ENCODE measurements at places on chromosomes 2 and 18. TPM values are rescaled to one million over a fixed set of nuclear protein-coding genes. Genes with fewer than 3 reads are reported as not detected.
A peak's percentile ranks its signal among the peaks of the same experiment; 100 is the strongest.

- DNase-seq: no peak
These were observed 514.8 kb upstream of the MYT1L start for GRCh38 chr2:2845806-2846315.

DNA sequence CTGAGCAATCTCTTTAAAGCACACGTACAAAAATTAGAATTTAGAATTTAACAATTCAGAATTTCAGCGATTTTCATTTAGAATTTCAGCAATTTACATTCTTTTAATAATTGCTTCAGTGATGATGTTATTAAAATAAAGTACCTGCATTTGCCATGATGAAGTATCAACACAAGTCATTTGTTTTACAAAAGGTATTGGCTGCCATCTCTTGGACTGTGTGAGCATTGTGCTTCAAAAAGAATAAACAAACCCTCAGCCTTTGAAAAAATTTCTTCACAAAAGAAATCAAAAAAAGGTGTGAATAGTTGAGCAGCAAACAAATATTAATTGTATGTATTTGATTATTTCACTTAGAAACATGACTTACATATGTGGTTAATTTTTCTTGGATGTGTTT lies 27.1 kb upstream of the ZC3H15 start:
- DNase-seq: no peak

DNA sequence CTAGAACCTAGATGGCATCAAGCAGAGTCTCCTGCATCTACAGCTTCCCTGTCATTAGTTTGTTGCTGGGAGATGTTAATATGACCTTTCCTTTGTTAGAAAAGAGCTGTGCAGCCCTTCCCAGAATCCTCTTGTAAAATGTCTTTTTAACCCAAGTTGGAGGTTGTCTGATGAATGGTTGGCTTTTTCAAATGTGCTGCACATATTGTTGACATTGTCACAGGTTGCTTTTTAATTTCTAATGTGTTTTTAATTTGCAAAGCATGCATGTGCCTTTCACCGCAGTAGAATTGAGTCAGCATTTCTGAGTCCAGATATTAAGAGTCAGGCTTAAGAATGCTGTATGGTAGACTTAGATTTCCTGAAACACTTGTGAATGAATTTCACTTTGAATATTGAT lies 120.8 kb downstream of the GREB1L start:
- DNase-seq: no peak

GRCh38 chr2:42102591-42103450 lies 55.0 kb downstream of the PKDCC start:
- peak; percentile 51 for DNase-seq

DNA sequence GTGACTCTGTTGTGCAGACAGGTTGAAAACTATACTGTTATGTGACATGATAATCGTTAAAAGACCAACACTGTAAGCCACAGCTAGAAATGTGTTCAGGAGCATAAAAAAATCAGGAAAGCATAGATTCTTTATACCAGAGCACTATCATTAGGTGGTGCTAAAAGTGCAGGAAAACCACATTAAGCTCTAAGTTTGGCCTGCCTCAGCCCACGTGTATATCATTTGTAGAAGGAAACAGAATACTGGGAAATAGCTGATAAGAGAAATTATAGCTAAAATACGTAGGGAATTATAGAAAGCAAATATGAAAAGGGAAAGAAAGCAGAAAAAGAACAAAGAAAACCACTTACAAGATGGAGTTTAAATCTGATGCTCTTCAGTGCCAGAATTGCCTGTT lies 26.5 kb upstream of the C2orf74 start:
- DNase-seq: no peak

DNA sequence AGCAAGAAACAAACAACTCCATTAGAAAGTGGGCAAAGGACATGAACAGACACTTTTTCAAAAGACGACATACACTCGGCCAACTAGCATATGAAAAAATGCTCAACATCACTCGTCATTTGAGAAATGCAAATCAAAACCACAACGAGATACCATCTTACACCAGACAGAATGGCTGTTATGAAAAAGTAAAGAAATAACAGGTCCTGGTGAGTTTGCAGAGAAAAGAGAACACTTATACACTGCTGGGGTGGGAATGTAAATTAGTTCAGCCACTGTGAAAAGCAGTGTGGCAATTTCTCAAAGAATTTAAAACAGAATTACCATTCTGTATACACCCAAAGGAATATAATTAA lies 130.5 kb downstream of the PLCL1 start:
- DNase-seq: no peak

DNA sequence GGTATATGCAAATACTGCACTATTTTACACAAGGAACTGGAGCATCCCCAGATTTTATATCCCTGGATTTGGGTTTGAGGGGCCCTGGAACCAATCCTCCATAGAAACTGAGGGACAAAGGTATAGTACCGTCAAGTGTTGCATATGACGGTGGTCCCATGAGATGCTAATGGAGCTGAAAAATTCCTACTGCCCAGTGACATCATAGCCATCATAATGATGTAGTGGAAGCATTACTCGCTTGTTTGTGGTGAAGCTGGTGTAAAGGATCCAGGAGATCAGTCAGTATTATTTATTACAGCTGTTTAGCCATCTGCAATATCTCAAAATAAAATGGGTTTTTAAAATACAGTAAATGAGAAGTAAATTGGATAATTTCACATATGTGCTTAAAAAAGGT lies 496.6 kb upstream of the HS6ST1 start:
- DNase-seq: no peak

DNA sequence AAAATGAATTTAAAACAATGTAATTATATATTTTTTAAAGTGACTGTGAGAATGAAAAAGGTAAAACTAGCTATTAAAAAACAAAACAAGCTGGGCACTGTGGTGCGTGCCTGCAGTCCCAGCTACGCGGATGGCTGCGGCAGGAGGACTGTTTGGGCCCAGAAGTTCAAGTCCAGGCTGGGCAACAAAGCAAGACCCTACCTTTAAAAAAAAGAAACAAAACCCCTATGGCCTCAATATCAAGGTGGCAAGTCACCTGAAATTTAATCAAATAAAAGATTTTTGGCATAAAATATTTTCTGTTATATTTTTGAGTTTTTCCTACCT lies 46.9 kb upstream of the STRN start:
- DNase-seq: no peak

DNA sequence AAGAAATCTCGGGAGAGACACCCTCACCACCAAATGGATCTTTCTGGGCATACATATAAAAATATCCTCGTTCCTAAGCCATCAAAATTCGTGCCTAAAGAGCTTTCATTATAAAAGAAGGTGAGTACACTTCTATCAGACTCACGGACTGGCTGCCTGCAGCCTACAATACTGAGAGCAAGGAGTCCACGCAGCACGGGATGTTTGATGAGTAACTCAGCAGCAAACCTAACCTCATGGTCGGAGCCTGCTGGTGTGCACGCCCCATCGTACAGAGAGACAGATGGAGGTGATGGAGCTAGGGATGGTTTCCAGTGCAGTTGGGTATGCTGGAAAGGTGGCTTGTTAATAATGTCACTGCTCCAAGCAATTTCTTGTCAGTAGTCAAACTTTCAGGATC lies 256.2 kb downstream of the FIGN start:
- DNase-seq: no peak

GRCh38 chr18:10771053-10771709 lies 245.4 kb downstream of the NAPG start:
- DNase-seq: no peak

- DNase-seq: no peak
These were observed 286.3 kb downstream of the PIEZO2 start for GRCh38 chr18:10863026-10863425.

DNA sequence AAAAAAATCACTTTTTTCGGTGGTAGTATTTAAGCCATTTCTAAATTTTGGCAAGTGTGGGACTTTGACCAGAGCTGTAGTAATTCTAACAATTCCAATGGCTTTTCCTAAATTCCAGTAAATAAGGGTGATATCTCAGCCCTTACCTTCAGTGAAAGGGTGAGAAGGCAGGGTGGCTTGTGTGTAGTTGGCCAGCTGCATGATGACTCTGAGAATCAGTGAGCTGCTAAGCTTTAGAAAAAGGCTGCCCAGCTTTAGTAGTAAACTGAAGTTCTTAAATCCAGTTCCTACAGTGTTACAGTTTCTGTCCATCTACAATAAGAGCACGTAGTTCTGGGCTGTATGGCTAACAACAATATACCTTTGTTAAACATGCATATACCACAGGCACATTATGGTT lies 42.0 kb downstream of the OXER1 start:
- no peak for DNase-seq

DNA sequence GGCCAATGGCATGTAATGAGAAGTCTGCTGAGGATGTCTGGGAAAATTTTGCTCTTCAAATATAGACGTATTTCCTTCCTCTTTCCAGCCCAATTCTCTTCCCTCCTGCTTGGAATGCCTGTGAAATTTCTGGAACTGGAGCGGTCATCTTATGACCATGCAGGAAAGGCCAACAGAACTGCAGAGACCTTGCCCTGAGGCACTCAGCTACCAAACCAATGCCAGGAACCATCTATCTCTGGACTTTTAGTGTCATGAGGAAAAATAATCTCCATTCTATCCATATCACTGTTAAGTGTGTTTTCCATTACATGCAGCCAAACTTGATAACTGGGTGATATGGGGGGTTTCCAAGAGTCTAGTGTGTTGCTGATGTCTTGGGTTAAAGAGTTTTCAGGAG lies 363.7 kb downstream of the SLC4A3 start:
- DNase-seq: no peak

GRCh38 chr2:165428926-165429325 lies 40.6 kb upstream of the CSRNP3 start:
- DNase-seq: no peak

DNA sequence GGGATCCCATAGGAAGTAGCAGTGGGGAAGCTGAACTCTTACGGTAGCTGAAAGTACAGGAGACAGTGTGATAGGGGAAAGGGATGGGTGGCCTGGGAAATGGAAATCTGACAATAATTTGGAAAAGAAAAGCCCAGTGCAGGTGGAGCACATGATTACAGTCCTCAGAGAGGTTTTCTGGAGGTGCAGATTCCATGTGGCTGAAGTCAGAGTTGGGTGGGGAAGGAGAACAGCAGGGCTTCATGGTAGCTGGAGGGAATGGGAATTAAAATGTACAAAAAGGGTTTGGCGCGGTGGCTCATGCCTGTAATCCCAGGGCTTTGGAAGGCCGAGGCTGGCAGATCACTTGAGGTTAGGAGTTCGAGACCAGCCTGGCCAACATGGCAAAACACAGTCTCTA lies 12.2 kb downstream of the HRH4 start:
- DNase-seq: no peak

- no peak for DNase-seq
These were observed 71.2 kb downstream of the FIGN start for GRCh38 chr2:163664610-163665009.

DNA sequence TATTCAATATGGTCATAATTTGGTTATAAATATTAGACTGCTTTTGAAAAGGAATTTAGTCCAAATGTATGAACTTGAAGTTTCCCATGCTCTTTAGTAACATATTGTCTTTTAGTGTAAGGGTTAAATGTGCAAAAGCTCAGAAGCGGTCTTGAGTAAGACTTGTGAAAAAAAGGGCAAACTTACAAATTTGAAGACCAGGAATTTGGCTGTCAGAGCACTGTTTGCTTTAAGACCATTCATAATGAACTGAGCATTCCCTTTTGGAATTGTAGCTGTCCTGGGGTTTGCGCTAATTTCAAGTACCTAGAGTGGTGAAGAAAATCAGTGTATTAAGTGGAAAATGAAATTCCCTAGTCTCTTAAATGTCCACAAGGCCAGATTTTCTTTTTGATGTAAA lies 6.9 kb upstream of the ZEB2 start:
- no peak for DNase-seq

DNA sequence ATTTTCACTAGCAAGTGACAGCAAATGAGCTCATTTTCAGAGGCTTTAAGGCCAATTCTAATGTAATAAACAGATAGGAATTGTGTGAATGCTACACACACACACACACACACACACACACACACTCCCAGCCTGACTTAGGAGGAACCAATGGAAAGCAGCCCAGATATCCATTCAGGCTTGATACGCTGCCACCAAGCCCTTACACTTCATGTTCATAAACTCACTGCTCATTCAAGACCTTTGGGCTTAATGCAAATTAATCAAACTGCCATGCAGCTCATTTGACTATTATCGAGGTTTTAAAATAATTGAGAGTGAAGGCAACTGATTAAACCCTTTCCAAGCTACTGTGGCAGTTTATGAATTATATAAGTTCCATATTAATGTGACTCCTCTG lies 298.9 kb upstream of the NCKAP5 start:
- no peak for DNase-seq

- DNase-seq: no peak
These were observed 134.7 kb upstream of the PID1 start for GRCh38 chr2:229405796-229406195.

DNA sequence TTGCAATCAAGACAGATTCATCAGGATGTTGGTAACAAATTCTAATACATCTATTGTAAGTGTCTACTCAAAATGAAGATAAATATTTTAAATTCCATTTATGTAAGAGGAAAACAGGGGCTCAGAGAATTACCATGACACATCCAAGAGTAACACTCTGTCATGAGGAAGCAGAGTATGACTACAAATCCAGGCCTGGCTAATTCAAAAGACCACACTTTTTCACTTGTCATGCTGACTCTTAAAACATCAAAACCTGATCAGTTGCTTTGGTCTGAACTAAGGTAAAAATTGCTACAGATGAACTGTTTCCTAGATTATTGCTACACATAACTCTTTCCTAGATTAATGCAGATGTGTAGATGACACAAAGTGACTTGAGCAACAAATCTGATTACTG lies 880.6 kb downstream of the TSN start:
- no peak for DNase-seq

GRCh38 chr18:24443870-24444269 lies 16.6 kb upstream of the HRH4 start:
- no peak for DNase-seq

DNA sequence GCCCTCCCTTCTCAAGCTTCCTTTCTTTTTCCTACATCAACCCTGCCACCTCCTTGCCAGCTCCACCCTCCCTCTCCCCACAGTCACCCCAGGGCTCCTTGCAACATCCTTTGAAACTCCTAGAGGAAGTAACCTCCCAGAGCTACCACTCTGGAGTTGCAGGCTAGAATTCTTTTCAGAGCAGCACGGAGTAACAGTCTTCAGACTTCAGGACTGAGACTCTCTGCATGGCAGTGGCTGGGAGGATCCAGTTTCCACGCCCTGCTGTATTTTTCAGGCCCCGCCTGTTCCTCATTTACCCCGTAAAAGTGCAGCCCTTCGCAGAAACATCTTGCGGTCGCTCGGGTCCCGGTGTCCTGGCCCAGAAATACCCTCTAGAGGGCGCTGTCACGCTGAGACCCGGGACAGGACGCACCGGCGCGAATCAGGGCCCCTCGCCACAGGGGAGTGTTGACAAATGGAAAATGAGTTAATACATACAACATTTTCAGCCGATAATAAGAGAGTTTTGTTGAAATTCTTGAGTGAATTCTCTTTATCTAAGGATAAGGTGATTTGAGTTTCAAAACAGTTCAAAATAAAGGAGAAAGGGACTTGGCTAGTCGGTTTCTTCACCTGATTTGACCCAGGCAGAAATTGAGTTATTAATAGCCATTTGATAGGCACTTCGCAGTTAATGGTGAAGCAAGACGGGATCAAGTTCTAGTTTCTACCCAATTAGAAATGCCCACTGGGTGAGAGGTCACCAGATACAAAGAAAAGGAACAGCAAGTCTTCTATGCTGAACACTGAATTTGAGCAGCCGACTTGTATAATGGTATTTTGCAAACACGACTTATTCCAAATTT lies 18.5 kb upstream of the NTSR2 start:
- DNase-seq: peak; percentile 93

The LRRC30 gene
- 8.2 TPM for total RNA-seq

The CAPG gene
- 7.9 TPM for total RNA-seq

The ANKRD53 gene
- total RNA-seq: 0.15 TPM

The DSG1 gene
- not detected for total RNA-seq

The POTEJ gene
- total RNA-seq: not detected

The GDF7 gene
- 0.94 TPM for total RNA-seq

The OTOS gene
- not detected for total RNA-seq

The MYO3B gene
- 0.04 TPM for total RNA-seq

The CFC1 gene
- total RNA-seq: not detected
